ENCODE measurements at places on chromosomes 3 and 15.

- DNase-seq: no peak
Observed at GRCh38 chr3:171133796-171134569, 107.5 kb upstream of the SLC2A2 start.

- DNase-seq: peak; percentile 94
Observed at GRCh38 chr15:64247906-64248541, 85.2 kb upstream of the PPIB start.

DNA sequence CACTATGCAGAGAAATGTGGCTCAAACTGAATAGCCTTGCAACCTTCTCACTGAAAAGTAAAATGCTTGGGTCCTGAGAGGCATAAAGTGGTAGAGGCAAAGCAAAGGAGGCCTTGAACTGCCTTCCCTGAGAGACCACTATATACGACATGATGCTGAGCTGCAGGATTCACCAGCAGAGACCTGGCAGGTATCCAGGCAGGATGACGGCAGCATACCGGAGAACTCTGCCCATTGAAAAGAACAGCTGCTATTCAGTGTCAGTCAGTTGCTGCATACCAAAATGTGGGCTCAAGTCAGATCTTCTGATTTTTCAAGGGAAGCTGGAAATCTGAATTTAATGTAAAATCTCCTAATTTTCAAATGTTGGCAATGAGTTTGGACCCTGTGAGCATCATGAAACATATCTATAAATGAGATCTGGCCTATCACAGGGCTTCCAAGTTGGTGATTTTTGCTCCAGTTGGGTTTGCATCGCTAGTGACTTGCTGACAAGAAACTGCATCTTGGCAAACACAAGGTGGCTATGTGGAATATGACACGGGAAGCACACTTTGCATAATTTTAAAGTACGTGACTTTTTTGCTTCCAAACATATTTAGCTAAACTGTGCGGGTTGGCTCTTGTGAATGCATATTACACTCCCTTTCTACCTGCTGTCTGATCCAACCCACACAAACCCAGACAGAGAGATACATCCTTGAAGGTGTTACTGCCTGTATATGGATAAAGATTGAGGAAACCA lies 529.0 kb downstream of the AGBL1 start:
- DNase-seq: no peak

GRCh38 chr3:46714728-46715506 lies 2.8 kb downstream of the PRSS50 start:
- DNase-seq: no peak

- DNase-seq: no peak
Observed at GRCh38 chr3:78785004-78785403, 982.8 kb downstream of the ROBO1 start.

GRCh38 chr3:153233986-153234385 lies 72.0 kb downstream of the RAP2B start:
- no peak for DNase-seq

- no peak for DNase-seq
Observed at GRCh38 chr15:63324770-63325169, 47.4 kb downstream of the APH1B start.

- no peak for DNase-seq
Observed at GRCh38 chr15:92384381-92384780, 9.3 kb upstream of the ST8SIA2 start.

DNA sequence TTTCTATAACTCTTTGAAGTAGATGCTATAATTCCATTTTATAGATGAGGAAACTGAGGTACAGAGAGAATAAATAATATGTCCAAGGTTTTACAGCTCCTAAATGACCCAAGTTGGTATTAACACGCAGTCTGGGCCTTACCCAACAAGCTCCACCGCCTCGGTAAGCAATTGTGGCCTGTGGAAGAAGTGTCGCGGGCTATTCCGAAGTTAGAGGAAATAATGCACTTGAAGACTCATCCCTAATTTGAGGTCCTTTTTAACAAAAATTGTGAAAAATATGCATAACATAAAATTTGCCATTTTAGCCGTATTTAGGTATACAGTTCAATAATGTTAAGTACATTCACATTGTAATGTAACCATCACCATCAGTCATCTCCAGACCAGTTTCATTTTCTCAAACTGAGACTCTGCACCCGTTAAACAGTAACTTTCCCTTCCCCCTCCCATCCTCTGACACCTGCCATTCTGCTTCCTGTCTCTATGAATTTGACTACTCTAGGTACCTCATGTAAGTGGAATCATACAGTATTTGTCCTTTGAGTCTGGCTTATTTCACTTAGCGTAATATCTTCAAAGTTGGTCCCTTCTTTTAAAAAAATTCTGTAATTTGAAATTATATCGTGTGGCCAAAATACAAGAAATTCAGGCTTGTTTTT lies 18.2 kb downstream of the IDH3A start:
- DNase-seq: no peak

- no peak for DNase-seq
Observed at GRCh38 chr3:60622349-60622748, 628.9 kb downstream of the FHIT start.

- no peak for DNase-seq
Observed at GRCh38 chr15:69782809-69783208, 314.9 kb downstream of the TLE3 start.

GRCh38 chr15:89494941-89495637 lies 1.3 kb downstream of the RHCG start:
- DNase-seq: no peak

GRCh38 chr3:88812576-88812975 lies 294.8 kb upstream of the EPHA3 start:
- DNase-seq: no peak

- DNase-seq: no peak
Observed at GRCh38 chr3:48993834-48994233, 3.8 kb downstream of the P4HTM start.

- peak; percentile 64 for DNase-seq
Observed at GRCh38 chr3:183698318-183698751, 738 bp downstream of the YEATS2 start.
